ENCODE measurements at places on chromosomes 3 and 15.

DNA sequence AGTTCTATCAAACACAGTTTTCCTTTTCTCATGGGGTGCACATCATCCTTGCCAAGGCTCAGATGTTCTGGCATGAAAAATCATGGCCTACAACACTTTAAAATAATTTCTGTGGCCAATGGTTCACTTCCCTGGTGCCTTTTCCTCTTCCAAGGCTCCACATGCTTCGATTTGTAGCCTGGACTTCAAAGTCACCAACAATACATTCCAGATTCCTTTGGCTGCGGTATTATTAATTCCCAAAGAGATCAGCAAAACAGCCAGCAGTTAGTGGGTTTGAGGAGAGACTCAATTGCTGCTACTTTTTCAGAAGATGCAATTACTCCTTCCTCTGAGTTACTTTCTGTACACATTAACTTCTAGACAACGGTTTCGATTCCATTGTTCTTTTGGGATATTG lies 80.3 kb upstream of the CCDC80 start:
- DNase-seq, result no peak

DNA sequence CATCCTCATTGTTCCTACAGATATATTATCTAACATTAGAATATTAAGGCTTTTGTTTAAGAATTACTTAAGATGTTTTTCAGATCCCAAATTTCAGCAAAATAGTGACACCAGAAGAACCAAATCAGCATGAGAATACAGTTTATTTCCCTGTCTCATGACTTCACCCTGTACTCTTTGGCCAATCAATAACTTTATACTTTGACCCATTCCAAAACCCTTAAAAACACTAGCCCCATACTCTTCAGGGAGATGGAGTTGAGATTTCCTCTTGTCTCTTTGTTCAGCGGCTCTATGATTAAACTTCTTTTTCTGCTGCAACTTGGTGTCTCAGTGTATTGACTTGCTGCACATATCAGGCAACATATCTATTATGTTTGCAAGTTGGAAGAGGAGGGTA lies 207.7 kb downstream of the ZBBX start:
- DNase-seq, result no peak

DNA sequence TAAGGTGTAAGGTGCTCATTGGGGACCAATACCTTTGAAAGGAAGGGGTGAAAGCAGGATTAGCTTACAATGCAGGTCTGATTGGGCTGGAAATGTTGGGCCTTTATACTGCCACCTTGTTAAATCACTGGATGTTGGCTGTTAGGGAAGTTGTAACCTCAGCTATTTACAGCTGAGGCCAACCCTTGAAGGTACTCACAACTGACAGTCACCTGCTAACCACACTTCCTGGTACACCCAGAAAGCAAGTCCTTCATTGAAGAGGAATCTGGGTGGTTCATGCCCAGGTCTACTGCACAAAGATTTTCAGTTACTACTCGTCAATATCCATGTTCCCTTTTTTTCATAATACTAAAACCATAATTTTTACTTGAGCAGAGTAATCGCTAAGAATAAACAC lies 65.4 kb upstream of the CLDN18 start:
- DNase-seq, result no peak

- DNase-seq, result no peak
Measured at GRCh38 chr3:108241146-108241545, 18.9 kb upstream of the IFT57 start.

DNA sequence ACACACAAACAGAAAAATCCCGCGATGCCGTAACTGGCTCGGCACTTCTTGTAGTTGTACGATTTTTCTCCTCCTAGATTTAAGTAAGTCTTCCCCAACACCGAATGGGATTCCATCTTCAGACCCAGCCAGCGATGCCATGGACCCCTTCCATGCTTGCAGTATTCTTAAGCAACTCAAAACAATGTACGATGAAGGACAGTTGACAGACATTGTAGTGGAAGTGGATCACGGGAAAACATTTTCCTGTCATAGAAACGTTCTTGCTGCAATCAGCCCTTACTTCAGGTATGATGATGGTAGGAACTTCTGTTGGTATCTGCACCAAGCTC lies 763 bp downstream of the KBTBD8 start:
- DNase-seq, result no peak

DNA sequence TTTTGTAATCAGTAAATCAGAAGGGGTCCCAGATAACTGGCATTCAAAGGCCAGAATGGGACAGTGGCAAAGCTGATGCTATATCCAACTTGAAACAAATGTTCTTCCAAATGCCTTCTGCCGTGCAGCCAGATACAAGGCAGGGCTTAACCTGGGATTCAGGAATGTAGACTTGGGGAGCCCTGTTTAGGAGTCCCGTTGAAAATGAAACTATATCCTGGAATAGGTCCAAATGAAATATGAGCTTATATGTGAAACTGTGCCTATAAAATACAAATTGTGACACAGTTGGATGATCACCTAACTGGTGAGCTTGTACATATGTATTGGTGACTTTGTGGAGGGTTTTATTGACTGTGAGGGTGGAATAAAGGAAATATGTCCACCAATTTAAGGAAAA lies 28.7 kb downstream of the FRMD4B start:
- DNase-seq, result no peak

DNA sequence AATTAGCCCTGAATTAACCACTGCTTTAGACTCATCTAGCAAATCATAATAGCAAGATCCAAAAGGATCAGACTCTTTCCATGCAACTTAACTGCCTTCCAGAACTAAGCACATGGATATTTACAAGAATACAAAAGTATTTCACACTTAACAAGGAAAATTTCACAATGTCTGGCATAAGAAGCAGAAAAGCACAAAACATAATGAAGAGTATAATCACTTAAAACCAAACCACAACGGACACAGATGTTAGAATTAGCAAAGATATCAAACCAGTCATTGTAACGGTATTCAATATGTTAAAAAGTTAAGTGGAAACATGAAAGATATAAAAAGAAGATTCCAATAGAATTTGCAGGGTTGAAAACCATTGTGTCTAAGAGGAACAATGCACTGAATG lies 51.5 kb upstream of the COL6A6 start:
- no peak for DNase-seq

- DNase-seq, result peak; percentile 15
Measured at GRCh38 chr3:100155128-100155527, 40.8 kb upstream of the FILIP1L start.

GRCh38 chr3:36065321-36065720 lies 315.0 kb upstream of the STAC start:
- no peak for DNase-seq

DNA sequence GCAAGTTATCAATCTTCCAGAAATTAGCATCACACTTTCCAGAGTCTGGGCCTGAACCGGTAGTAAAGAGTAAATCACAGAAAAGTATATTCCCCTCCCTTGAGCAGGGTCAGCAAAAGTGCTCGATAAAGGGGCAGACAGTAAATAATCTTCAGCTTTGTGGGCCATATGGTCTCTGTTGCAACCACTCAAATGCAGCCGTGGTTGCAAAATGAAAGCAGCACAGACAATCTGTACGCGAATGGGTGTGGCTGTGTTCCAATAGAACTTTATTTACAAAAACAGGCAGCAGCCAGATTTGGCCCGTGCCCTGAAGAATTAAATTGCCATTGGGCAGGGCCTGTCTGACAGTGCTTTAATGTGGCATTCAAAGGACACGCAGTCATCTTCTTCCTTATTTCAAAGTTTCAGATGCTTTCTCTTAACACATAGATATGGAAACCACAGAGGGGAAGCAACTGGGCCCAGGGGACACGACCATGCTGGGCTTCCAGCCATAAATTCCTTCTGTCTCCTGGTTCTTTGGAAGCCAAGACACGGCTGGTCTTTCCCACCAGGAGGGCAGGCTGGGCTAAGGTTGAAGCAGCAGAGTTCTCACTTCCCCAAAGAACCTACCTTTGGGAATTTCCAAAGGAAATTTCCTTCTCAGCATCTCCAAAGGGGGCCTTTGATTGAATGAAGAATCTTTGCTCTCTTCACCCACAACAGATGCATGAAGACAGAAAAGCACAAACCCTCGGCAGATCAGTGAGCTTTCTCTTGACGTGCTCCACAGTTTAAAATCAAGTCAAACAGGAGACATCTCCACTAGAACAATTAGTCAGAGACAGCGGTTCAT lies 489.8 kb upstream of the PROK2 start:
- peak; percentile 11 for DNase-seq

DNA sequence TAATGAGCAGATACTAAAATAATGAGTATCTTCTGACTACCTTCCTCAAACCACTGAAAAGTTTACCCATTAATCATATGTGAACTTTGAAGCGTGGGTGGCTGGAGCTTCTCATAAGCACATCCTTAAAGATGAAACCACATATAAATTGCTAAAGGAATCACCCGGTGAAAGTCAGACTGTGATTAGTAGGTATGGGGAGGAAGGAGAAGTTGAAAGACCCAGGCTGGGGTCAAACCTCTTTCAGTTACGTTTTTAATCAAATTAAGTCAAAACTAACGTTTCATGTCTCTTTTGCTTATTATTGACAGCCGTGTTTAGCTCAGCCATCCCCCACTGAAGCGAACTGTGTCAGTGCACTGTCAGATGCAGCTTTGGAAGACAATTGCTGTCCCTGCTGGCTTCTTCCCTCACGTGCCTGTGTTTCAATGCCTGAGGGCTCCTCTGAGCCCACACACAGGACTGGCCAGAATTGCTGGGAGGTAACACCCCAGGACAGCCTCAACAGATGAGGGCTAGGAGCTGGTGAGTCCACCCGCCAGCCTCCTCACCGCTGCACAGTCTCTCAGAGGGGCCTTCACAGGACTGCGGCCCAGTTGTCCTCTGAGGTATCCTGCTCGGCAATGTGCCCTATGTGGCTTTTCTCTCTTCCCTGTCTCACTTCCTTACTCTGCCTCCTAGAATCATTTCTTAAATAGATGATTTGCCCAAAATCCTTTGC lies 29.3 kb upstream of the SH3BP5 start:
- no peak for DNase-seq

DNA sequence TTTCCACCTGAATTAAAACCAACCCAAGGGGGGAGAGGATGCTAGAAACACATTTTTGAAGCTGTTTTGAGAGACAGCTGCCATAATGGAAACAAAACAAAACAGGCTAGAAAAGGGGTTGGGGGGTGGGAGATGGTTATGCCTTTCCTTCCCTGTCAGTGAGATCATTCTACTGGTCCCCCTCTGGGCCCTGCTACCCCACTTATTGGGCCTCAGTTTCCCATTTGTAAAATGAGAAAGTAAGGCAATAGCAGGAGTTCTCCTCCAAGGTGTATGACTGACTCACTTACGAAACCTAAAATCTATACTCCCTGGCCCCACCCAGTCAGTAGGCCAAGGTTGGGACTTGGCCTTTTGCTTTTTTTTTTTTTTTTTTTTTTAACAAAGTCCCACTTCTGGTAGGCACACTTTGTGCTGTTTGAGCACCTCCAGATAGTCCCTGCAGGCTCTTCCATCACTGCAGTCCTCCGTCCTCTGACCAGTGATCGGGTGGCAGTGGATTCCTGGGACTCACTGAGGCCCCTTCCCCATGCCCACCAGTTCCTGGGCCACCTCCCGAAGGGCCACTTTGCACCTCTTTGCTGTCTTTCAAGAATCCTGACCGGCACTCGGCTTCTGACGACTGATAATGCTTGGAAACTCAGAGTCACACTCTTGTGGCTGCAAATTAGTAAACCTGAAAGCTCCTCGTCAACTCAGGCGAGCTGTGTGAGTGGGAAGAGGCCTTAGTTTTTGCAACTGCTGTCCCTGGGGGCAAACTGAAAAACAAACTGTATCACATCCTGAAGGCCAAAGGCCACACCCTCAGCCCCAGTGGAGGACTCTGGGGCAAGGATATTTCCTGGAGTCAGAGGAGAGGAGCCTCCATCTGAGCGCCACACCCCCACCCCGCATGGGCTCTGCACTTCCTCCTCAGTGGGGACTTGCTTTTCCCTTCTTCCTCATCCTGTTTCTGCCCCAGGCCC lies 6.7 kb upstream of the PSTPIP1 start:
- no peak for DNase-seq

DNA sequence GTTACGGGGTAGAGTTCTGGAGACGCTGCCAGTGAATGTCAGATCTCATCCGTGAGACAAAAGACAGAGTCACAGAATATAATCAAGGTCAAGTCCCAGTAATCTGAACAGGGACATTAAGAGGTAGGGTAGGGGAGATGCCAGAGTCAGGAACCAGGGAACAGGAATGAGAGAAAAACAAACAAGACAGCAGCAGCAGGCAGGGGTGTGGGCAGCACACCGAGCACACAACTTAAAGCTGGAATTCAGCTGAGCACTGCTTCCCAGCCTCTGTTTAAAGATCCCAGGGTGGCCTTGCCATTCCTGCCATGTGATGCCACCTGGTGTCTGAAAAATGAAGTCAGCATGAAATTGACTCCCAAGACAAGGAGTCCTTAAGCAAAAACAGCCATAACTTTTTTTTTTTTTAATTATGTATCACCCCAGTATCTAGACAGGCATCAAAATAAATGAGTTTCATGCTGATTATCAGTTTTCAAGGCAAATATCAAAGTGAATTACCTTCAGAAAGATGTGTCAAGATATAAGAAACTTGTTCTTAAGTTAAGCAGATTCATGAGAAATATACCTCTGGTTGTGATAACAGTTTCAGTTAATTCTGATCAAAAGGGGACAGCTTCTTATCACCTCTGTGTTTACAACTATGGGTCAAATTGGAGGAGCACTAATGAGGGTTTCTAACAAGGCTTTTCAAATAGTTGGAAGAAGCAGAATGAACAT lies 203.7 kb downstream of the SLC9A9 start:
- peak; percentile 49 for DNase-seq

DNA sequence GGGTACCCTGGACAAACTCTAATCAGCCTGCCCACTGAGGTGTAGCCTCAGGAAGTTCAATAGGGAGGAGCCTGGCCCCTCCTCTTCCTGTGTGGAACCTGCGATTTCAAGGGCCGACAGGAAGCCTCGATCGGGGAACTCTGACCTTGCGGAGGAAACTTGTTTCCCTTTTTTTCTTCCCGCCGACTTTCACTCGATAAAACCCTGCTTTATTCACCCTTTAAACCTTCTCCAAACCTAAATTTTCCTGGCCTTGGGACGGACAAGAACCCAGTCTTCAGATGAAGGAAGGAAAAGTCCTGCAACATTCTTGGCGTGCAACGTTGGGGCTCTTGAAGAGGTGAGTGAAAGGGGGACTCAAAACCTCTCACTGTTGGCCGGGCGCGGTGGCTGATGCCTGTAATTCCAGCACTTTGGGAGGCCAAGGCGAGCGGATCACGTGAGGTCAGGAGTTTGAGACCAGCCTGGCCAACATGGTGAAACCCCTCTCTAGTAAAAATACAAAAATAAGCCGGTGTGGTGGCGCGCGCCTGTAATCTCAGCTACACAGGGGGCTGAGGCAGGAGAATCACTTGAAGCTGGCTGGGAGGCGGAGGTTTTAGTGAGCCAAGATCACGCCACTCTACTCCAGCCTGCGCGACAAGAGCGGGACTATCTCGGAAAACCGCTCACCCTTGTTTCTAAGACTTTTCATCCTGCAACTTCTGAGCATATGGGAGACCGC lies 208.2 kb downstream of the ZNF385D start:
- no peak for DNase-seq

GRCh38 chr15:95911570-95912279 lies 418.8 kb upstream of the NR2F2 start:
- DNase-seq, result no peak

- DNase-seq, result no peak
Measured at GRCh38 chr3:45778761-45779201, 17.6 kb downstream of the SLC6A20 start.

- no peak for DNase-seq
Measured at GRCh38 chr3:182007441-182007840, 295.7 kb downstream of the SOX2 start.

Data from NCI-H226 (cell line).